ENCODE measurements at places on chromosomes 5 and 9. TPM values are rescaled to one million over a fixed set of nuclear protein-coding genes. Genes with fewer than 3 reads are reported as not detected.

Gene TMEM215
- not detected for total RNA-seq

- DNase-seq = no peak
These were observed 86.3 kb downstream of the MYO10 start for GRCh38 chr5:16849775-16850174.

GRCh38 chr5:37926732-37927131 lies 86.9 kb upstream of the GDNF start:
- no peak for DNase-seq

DNA sequence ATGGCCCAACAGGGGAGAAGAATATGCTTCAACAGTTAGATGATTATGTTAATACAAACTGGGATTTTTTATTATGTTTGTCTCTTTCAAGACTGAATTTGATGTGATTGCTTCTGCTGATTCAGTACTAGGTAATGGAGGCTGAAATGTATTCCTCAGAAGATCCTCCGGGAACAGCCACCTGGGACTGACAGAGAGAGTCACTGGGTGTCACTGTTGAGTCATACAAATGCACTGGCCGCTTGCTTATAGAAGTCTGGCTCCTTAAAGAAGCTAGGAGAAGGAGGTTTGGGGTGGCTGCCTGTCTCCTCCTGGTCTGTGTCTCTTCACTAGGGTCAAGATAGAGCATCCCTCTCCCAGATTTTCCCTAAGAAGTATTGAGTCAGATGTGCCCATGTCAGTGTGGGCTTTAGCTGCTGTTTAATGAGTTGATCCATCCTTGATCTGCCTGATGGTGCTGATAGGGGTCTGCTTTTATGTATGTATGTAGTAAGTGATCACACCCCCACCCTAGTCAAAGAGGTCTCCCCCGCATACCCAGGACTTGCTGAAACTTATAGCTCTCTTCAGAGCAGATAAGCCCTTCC lies 773.4 kb downstream of the BRINP1 start:
- no peak for DNase-seq

Gene NRG2
- 24.2 TPM for total RNA-seq

Gene PGGT1B
- total RNA-seq = 11.0 TPM

GRCh38 chr5:90994796-90995195 lies 388.3 kb downstream of the ARRDC3 start:
- DNase-seq = no peak

DNA sequence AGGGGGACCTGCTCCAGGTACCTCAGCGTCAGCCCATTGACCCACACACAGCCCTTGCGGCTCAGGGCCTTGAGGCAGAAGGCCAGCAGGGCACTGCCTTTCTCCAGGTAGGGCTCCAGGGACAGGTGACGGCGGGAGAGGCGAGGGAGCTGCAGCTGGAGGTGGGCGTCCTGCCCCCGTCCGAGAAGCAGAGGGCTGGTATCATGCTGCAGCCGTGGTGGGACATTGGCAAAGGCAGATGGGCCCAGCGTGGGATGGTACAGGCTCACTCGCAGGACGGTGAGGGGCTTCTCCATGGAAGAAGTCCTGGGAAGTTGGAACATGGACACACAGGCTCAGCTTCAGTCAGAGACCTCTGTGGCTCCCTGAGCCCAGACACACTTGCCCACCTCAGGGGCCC lies 2.5 kb upstream of the DCANP1 start:
- DNase-seq = no peak

DNA sequence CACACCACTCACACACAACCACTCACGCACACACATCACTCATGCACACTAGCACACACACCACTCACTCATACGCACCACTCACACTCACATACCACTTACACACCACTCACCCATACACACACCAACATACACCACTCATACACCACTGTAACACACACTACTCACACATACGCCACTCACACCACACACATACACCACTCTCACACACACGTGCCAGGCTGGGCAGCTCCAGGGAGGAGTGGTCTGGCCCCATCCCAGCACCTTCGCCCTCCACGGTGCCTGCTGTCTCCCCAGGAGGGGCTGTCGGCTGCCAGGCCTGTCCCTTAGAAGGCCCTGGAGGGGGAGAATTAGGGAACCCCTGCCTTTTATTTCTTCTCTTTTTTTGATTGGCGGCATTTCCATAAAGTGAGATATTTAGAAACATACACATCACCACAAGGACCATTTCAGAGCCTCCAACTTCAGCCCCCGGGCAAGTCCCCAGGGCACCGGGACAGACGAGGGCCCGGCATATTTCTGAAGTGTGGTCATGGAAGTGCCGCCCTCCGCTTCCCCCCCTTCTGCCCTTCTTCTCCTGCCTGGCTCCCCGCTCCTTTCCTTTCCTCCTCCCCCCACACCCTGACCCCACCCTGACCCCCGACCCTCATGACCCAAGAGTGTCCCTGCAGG lies 6.3 kb upstream of the ASB6 start:
- no peak for DNase-seq

DNA sequence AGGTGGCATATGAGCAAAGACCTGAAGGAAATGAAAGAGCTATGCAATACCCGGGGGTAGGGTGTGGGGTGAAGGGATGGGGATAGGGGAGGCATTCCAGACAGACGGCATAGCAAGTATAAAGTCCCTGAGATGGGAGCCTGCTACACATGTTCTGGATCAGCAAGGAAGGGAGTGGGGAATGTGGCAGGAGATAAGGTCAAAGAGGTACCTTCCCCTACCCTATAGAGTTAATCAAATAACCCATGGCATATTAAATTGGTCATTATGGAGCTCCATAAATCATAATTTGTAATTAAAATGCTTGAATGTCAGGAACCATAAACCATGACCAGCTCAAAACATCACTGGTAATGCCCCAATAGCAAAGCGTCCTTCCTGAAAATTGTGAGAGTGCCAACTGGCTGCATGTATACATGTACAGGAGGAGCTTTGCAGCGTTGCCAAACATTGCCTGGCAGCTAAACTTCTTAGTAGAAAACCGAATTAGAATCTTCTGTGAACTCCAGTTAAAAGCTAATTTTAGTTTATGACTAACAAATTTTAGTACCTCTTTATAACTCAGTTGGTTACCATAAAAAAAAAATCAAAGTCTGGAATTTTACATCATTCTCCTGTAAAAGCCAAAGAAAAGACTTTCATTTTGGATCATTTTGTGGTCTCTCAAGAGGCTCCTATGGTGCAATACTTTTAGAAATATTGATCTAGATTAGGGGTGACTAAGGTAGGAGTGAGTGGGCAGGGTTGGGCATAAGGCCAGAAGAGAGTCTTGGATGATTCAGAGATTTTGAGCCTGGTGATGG lies 4.7 kb downstream of the DNAI1 start:
- no peak for DNase-seq
